ENCODE measurements at places on chromosomes 12 and 14. TPM values are rescaled to one million over a fixed set of nuclear protein-coding genes. Genes with fewer than 3 reads are reported as not detected.

The PTPRQ gene
- total RNA-seq = 32.1 TPM

The NFE2 gene
- total RNA-seq = 1.2 TPM

The PAWR gene
- total RNA-seq = 57.6 TPM

The DBX2 gene
- total RNA-seq = 0.08 TPM

The AMDHD1 gene
- total RNA-seq = 0.63 TPM

The ACOT4 gene
- 0.72 TPM for total RNA-seq

The NXPH4 gene
- total RNA-seq = 2.4 TPM

The RHEBL1 gene
- 0.25 TPM for total RNA-seq

The DCP1B gene
- total RNA-seq = 6.2 TPM

The GLT8D2 gene
- total RNA-seq = 46.0 TPM

The AMN gene
- total RNA-seq = not detected

The SAMD15 gene
- total RNA-seq = 2.0 TPM

The SLC6A15 gene
- 8.9 TPM for total RNA-seq

The SIX1 gene
- total RNA-seq = 4.6 TPM
